ENCODE measurements at places on chromosomes 12 and 14. TPM values are rescaled to one million over a fixed set of nuclear protein-coding genes. Genes with fewer than 3 reads are reported as not detected.

DNA sequence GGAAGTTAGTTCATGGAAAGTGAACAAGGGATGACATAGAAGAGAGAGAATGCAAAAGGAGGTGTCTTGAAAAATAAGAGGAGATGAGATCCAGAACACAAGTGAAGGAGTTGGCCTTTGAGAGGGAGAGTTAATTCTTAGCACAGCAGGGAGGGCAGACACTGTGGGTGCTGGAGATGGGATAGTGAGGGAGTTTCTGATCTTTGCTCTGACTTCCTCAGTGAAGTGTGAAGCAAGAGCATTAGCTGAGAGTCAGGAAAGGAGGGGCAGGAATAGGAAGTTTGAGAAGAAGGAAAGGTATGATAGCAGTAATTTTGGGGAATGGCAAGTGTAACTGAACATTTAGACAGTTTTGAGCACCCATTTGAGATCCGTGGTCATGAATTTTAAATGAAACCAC, 75.8 kb upstream of the COCH start:
- DNase-seq: no peak

DNA sequence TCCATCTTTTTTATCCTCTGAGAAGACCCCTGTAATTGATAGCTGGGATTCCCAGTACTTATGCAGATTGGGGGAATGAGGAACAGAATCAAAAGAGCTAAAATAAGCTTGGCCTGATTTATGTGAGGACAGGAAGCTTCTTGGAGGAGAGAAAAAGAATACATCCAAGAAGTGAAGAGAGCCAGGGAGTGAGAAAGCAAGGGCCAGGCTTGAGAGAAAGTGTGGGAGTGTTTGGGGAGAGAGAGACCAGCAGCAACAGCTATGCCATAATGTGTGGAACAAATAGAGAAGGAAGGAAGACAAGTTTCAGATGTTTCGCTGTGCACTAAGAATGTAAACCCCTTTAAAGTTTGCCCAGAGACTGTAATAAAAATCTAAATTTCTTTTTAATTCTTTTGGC, 4.0 kb upstream of the CCDC184 start:
- DNase-seq: no peak

DNA sequence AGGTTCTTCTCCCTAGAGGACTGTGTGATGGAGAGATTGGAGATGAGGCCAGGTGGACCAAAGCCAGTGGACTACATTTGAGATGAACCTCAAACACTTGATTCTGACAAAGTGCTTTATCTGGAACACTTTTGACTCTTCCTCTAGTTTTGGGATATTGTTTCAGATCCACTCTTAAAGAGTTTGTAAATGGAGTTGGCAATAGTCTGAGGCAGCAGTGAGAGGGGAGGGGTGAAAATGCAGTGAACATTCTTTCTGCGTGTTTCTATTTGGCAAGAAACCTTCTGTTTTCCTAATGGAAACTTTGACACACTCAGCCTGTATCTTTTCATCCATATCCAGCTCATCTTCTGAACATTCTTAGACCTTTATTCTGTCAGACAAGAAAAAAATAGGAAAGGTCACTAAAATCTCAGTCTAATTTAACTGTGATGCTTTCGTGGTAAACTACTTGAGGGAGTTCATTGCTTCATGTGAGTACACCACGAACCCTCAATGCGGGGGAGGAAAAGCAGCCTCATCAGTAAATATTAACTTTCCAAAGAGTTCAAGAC, 57.4 kb upstream of the KCNJ8 start:
- no peak for DNase-seq

DNA sequence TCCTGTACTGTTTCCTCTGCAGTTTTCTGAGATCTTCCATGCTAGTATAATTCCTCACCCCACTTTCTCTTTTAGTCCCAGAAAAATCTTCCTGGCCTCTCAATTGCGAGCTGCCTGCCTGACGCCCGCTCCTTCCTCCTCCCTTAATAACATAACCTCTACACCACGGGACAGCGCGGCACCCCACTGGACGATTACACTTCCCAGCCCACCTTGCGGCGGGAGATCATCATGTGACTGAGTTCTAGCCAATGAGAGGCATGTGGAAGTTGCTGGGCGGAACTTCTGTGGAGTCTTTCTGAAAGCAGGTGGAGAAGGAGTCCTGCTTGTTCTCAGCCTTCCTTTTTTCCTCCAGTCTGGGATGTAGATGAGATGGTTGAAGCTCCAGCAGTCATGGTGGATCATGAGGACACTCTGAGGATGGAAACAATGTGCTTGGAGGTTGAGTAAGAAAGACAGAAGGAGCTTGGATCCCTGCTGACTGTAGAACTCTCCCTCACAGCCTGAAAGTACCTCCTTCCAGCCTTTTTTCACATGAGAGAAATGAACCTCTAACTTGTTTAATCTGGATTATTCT, 133.6 kb upstream of the VRK1 start:
- DNase-seq: no peak

- no peak for DNase-seq
These were observed 123.4 kb downstream of the DICER1 start for GRCh38 chr14:95033682-95034632.

- no peak for DNase-seq
These were observed 84.6 kb upstream of the ATF7IP start for GRCh38 chr12:14280921-14281320.

DNA sequence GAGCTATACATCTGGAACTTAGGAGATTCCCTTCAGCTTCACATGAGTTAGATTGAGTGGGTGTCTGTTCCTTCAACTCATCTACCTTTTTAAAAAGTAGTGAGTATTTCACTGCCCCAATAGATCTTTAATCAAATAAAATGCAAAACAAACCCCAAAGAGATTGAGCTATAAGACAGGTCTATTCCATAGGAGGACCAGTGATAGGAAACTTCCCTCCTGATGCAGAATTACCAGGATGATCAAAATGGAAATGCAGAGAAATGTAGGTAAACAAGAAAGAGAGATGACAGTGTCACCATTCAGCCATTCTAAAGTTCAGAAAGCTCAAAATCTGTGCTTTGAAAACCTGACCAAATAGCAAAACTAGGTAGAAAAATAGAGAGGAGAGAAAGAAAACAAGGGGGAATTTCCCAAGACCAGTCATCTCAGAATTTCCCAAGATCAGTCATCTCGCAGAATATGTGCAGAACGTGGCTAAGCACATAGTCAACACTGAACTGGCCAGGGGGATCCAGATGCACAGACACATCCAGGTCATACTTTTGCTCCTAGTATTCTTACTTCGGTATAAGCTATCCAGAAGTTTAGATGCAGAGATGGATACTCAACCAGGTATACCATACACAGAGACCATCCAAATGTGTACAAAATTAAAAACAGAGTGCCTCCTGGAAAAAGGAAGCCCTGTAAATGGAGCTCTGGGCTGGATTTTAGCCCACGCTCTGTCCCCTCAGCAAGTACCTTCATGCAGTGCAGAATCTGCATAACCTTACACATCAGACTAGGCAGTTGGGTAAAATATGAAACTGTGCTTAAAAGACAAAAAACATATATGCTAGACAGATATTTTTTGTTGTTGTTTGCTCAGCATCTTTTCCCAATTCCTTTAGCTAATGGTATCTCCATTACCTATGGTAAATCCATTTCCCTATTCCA, 27.4 kb downstream of the SLC41A2 start:
- DNase-seq: no peak

DNA sequence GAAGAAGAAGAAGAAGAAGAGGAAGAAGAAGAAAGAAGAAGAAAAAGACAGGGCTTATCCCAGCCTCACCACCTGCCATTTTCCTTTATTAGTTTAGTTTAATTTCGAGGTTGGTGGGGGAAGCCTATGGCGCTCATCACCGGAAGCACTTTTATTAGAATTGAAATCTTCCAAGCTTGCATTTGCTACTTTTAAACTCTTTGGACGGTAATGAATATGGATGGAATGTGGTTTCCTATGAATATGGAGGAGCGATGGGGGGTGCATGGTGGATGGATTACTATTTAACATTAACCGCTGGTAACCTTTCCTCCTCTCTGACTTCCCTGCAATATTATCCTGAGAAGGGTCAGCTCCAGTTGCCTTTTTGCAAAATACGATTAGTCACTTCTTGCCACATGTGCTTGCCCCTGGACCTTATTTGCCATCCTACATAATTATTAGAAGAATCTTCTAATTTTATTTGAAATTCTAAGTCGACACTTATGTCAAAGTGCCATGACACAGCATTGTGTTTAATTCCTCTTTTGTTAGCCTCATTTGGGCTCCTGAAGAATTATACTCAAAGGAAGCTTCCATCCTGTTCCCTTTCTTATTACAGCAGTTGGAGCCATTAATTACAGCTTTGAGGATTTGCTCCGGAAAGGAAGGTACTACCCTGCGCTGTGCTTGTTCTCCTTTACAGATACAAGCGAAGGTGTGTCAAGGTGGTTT, 424.5 kb downstream of the VRK1 start:
- DNase-seq: no peak

DNA sequence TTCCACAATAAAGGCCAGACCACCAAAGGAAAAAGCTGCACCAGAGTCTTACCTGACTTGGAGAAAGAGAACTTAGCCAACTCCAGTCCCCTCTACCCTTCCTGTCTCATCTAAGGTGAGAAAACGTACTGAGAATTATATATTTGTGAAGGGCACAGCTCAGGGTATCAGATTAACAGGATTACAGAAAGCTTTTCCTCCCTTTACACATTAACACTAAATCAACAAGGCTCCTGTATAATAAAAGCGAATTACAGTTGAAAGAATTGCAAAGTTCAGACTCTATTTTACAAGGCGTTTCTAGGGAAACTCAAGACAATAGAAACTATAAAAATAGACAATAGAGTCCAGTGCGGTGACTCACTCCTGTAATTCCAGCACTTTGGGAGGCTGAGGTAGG, 82.7 kb upstream of the RPL10L start:
- DNase-seq: peak; percentile 9

- no peak for DNase-seq
These were observed 334.1 kb upstream of the RGS6 start for GRCh38 chr14:71597955-71598660.

DNA sequence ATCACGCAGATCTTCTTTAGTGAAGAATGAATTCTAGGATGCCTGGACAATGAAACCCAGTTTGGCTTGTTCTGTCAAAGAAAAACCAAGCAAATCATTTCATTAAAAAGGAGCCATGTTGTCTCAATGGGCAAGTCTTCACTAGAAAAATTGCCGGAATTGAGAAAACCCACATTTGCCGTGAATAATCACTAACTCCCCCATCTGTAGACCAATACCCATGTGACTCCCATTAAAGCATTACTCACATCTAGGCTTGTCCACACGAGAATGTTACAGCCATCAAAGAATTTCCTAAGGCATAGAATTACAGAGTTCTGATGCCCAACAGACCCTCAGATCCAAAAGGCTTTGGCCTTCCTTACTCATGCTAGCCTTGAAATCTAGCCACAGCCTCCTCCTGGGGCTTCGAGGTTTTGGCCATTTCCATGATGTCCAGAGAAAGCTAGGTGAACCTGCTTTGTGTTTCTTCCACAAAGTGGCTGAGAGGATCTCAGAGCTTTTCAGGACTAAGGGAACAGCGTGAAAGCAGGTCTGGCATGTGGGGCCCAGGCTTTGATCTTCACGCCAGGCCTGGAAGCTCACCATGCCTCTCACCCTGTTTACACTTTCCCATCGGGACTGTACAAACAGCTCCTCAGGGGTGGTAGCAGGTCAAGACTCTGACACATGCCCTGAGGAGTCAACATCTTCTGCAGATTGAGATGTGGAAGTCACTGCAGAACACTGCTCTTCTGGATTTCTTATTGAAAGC, 12.1 kb downstream of the SLC7A8 start:
- no peak for DNase-seq

CARMIL3 gene
- 0.98 TPM for polyA plus RNA-seq

VASH1 gene
- 5.1 TPM for polyA plus RNA-seq

TBX5 gene
- not detected for polyA plus RNA-seq

SYNDIG1L gene
- polyA plus RNA-seq: not detected

AKAP6 gene
- 0.22 TPM for polyA plus RNA-seq

RNASE1 gene
- polyA plus RNA-seq: 0.55 TPM

KCNK10 gene
- not detected for polyA plus RNA-seq

All from A549 (cell line).